ENCODE measurements at places on chromosomes 2 and 18. TPM values are rescaled to one million over a fixed set of nuclear protein-coding genes. Genes with fewer than 3 reads are reported as not detected.

DNA sequence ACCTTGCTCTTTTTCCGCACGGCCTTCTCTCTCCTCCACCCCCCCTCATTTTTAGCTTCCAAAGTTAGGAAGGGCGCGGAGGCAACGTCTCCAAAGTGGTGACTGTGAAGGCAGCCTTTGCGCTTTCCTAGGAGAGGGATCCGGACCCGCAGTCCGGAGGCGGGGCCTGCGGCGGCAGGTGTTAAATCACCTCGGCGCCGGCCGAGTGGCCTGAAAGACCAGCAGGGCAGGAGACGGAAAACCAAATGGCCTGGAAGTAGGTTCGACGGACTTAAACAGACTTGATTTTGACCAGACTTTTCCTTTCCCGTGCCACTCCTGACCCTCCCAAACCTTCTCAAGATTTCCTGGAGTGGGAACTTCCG lies 615 bp downstream of the GORASP2 start:
- DNase-seq: peak; percentile 58

DNA sequence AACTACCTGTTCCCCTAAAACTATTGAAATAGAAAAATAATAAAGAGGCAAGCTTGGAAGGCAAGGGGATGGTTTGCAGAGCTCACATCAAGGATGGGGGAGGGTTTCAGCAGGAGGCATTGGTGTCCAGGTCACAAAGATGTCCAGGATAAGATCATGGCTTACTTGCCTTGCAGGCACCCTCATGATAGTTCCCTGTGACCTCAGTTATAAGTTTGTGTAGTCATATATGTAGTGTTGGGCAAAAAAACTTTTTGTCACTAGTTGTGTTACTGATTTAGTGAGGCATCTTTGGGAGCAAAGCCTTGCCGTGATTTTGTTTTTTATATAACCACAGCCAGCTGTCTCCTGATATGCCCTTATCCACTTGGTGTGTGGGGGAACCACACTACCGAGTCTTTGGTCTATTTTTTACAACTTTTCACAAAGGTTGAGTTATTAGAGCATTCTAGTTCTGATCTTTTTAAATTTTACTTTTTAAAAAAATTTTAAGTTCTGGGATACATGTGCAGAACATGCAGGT lies 53.3 kb downstream of the IL1R2 start:
- DNase-seq: no peak

DNA sequence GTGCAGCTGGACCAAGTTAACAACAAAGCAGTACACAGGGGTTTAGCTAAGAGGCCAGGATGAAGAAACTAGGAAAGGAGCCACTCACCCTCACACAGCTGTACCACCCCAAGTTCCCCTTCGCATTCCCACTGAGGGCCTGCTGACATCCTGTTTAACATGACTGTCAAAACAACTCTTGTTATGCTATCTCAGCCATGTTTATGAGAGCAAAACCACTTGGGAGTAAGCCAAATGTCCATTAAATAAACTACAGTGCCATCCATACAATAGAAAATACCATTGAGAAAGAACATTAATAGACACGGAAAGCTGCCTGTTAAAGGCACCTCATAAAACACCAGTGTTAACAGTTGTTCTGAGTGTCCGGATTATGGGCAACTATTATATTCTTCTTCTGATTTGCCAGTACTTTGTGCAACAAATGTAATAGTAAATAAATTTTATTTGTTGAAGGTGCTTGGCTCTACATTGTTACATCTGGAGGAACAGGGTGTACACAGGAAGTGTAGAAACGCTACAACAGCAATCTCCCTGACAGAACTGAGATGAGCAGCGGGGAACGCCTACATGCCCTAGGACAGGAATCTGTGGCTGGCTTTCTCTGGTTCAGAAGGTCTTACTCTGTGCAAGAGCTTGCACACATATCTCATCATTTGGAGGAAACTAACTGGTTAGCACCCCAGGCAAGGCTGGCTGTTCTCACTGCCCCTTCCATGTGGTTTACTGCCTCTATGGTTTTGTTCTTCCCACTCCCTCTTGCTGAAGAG lies 85.6 kb downstream of the EHD3 start:
- DNase-seq: no peak

DNA sequence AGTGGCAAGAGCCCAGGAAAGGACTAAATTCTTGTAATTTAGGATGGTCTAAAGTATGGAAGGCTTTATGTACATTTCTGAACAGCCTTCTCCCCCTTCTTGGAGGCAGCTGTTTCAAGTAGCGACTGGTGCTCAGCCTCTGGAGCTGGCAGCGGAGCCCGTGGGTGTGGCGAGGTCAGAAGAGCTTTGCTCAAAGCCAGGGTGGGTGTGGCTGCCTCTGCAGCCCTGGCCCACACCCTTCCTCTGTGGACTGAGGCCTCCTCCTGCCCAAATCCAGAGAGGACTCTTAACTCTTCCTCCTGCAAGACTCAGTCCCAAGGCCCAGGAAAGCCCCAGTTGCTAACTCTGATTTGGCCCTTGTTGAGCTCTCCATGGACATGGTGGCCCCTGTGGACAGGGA lies 202.1 kb upstream of the REV1 start:
- DNase-seq: no peak

GRCh38 chr18:10100941-10101701 lies 187.3 kb downstream of the VAPA start:
- DNase-seq: no peak

VWA3B gene
- 0.51 TPM for polyA plus RNA-seq

IGFBP2 gene
- 243 TPM for polyA plus RNA-seq

FZD7 gene
- 54.8 TPM for polyA plus RNA-seq

DTNA gene
- polyA plus RNA-seq: 17.4 TPM

ANKRD30B gene
- polyA plus RNA-seq: 0.08 TPM

All from renal pelvis (tissue), 12 donors.